KG1 (cell line): ENCODE measurements at places on chromosomes 4 and X.

DNA sequence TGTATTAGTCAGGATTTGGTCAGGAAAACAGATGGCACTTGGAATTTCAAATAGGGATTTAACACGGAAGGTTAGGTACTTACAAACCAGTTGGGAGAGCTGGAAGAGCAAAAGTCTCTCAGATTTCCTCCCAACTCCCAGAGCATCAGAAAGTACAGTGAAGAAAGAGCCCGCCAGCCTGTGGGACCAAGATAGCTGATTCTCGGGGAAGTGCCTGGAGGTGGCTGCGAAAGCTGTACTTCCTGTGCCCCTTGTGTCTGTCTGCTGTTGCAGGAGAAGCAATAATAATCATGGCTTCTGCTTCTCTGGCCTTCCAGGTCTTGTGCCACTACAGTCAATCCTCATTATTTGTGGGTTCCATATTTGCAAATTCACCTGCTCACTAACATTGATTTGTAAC lies 221.0 kb upstream of the BCOR start:
- DNase-seq: no peak

DNA sequence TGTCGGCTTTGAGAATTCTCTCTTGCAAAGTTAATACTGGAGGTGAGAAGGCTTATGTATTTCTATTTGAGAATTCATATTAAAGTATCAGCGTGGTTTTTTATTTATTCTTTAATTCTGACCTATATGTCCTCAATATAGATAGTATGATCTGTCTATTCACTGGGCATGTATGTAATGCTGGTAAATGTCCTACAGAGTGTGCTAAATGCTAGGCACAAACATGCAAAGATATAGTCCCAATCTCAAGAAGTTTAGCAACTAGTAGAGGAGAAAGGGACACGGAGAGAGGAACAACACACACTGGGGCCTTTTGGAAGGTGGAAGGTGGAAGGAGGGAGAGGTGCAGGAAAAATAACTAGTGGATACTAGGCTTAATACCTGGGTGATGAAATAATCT lies 11.0 kb upstream of the BMPR1B start:
- DNase-seq: no peak

DNA sequence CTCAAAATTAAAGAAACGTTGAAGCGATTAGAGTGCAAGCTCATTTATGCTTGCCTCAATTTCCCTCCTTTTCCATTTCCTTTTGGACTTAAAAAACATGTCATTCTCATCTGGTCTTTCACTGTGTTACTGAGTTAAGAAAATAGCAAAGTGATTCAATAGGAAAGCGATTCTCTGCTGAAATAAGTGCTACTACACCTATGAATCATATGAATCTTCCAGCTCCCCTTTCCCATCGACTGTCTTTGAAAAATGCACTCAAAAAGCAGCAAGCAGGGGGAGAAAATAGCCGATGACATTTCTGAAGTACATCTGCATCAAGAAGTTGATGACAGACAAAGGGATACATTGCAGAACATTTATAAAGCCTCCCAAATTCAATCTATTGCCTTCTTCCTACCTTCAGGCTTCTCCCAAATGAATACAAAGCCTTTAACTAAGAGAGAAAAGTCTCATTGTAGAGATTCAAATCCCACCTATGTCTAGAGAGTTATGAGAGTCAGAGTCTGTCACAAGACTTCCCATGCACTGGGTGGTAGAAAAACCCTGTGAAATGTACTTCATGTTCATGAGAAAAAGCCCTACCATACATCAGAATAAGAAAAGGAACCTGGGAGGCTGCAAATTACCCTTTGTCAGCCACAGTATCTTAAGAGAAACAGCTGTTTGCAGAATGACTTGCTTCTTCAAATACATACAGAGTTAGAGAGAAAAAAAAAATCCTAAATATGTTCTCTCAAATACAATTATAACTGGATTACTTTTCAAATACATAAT lies 78.9 kb downstream of the MBNL3 start:
- DNase-seq: no peak

- no peak for DNase-seq
These were observed 399.7 kb downstream of the PABPC4L start for GRCh38 chr4:133801883-133802282.

DNA sequence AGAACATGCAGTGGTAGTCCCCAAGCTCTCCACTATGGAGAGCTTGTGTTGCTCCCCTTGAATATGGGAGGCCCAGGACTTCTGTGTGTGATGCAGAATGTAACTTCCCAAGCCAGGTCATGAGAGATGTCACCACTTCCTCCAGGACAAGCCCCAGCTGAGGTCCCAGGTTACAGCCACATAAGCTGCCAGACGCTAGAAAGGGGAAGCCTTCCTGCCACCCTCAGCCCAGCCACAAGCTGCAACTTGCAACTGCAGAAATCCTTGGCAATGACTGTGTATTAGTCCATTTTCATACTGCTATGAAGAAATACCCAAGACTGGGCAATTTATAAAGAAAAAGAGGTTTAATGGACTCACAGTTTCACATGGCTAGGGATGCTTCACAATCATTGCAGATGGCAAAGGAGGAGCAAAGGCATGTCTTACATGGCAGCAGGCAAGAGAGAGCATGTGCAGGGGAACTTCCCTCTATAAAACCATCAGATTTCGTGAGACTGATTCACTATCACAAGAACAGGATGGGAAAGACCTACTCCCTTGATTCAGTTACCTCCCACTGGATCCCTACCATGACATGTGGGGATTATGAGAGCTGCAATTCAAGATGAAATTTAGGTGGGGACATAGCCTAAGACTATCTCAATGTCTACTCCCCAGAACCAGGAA lies 91.5 kb upstream of the DHX15 start:
- peak; percentile 10 for DNase-seq

DNA sequence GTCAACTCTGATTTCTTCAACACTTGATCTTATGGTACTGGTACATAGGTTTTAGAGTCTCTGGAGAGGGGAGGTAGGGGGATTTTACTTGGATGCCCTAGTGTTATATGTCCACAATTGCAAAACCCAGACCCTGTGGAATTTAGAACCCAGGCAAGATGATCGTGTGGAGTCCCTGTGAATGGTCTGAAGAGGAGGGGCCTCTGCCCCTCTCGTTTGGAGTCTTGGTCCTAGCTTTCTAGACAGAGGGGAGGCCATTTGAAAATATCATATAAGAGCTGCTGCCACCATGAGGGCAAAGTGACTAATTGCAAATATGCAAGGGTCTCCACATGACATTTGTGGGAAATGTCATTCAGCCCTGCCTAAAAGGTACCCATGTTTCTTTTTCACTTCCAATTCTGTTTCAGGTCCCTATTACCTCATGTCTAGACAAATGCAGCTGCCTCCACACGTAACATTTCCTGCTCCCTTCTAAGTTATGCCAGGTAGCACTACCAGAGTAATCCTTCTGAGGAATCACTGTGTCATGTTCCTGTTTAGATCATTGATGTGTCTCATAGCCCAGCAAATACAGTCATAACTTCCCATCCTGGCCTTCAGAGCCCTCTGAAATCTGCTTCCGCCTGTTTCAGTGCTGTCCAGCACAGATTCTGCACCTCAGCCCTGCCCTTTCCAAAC lies 126.8 kb downstream of the KLHL8 start:
- peak; percentile 24 for DNase-seq

DNA sequence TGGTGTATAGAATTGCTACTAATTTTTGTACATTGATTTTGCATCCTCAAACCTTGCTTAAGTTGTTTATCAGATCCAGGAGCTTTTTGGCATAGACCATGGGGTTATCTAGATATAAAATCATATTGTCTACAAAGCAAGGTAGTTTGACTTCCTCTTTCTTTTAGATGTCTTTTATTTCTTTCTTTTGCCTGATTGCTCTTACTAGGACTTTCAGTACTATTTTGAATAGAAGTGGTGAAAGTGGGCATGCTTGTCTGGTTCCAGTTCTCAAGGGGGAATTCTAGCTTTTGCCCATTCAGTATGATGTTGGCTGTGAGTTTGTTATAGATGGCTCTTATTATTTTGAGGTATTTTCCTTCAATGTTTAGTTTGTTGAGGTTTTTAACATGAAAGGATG lies 187.9 kb upstream of the LCORL start:
- no peak for DNase-seq

DNA sequence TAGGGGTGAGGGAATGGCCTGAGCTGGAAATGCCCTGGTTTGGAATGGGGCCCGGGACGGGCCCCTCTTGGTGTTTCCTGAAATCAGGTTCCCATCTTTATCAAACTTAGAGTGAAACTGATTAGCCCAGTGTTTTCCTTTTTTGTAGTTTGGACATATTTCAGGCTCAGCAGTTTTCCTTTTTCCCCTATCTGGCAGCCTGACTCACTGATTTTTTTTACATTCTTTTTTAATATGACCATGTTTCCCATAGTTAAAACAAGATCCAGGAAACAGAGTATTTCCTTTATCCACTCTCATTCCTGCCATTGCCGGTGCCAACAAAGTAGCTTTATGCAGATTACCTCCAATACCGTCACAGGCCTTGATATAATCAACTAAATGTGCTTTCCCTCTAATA lies 20.5 kb upstream of the C4orf17 start:
- no peak for DNase-seq

GRCh38 chr4:83189631-83190136 lies 75.2 kb upstream of the PLAC8 start:
- DNase-seq: no peak

GRCh38 chr4:109434007-109434971 lies 674 bp downstream of the SEC24B start:
- DNase-seq: no peak

DNA sequence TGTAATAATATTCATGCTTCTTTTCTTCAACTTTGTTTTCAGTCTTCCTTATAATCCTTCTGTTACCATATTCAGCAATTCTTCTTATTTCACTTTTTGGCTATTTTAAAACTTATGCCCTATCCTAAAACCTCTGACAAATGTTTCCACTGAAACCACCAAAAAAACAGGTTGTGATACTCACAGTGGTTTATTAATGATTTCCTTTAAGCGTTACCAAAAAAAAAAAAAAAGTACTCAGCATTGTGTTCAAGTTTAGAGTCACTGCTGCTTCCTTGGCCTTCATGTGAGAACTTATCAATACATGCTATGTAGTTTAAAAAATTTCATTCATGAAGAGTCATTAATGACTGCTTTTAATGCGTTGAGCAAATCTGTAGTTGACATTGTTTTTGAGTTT lies 35.4 kb upstream of the UGT2A3 start:
- no peak for DNase-seq

DNA sequence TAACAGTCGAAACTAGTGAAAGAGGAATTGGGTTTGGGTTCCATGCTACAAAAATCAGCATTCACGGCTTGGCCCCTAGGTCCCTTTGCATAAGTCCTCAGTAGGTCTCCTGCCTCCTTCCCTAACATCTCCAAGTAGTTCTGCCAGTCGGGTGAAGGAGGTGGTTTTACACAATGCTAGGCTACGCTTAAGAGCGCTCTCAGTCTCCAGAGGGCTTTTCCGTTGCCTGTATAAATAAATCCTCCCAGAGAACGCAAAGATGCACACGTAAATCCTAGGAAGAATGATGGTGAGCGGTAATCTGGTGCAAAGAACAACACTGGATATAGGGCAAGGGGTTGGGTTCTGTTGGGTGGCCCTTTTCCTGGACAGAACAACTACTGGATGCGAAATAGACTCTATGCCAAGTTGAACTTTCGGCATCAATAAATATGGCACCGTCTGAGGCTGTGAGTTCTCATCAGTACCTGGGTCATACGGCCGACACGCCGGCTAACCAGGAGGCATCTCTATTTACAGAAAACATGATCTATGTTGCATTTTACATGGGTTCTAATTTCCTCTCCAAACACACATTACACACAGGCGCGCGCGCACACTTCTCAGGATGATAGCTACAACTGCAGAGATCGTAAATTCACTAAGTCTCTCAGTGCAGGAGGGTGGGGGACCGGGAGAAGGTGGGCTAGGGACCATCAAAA lies 1.3 kb downstream of the CAMK2D start:
- DNase-seq: peak; percentile 41

- no peak for DNase-seq
These were observed 142.5 kb upstream of the PJA1 start for GRCh38 chrX:69307756-69308155.

DNA sequence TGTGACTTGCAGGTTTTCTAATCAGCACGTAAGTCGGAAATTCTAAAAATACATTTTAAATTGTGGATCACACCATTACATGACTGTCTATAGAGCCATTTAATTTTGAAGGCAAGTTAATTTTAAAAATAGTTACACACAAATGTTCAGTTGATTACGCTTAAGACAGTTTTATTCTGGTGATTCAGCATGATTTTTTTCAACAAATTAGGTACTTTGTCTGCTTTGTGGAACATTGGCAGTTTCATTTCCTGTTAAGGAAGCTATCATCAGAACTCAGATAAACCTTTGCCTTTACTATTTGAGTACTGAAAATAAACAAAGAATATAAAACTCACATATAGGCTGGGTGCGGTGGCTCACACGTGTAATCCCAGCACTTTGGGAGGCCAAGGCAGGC lies 19.5 kb downstream of the SAT1 start:
- no peak for DNase-seq

DNA sequence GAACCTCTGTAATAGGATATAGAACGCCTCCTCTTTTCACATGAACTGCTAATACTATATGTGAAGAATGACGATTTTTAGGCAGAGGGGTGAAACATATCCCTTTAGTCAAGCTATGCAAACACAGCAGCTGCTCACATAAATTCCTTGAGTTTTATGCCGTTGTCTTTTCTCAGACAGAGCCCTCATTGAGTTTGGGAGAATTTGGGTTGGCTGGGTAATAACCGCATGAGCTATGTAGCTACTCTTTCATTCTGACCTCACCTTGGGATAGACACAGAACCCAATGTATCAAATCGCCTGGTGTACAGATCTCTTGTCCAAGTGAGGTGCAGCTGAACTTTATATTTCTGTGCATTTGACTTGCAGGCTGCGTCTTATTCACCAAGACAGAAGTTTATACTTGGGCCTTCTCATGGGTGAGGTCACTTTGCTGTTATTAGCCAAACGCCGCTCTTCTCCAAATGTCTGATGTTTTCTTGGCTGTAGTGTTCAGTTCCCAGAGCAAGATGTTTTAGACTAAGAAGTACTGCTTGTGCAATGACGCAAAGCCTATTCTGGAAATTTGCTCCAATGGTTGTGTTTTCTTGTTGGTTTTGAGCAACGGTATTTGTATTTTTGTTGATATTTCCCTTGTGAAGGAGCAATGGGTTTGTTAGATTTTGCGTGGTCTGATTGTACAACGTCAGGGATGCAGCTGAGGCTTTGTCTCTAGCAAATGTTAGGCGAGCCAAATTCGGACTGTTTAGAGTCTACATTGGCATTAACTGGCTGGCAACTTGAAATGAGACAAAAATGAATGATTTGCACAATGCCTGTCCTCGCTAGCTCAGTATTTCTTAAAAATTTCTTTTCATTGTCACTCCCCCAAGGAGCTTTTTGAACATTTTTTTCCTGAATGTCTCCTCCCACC lies 11.2 kb upstream of the SPARCL1 start:
- DNase-seq: no peak

DNA sequence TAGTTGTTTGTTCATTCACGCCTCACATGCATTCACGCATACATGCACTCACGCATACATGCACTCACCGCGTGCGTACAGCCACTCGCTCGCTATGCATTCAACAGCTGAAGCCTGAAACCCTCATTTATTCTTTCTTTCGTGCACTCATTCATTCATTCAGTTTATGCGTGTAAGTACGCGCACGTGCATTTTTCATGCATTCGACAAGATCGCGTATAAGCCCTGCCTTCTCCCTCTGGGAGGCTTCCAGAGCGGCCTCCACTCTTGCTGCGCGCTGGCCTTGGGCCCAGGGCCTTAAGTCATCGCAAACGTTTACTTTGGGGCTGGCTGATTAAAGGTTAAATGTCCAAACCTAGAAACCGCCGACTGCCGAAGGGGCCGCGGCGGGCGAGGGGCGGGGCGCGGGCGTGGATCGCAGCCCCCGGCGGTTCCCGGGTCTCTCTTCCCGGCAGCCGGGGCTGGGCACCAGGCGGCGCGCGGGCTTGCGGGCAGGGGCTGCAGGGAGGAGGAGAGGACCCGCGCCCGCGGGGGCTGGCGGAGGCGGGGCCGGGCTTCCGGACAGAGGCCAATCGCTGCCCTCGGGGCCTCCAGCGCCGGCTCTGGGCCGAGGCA lies at the start of gene GYG2:
GYG2 (plus strand) TSS at position 587 of the 615 bp plus-strand sequence. CDS start 1,259 bp downstream, outside the sequence.
- DNase-seq: no peak
